ENCODE measurements at places on chromosomes 2 and 18. TPM values are rescaled to one million over a fixed set of nuclear protein-coding genes. Genes with fewer than 3 reads are reported as not detected.

CCDC85A gene
- 48.7 TPM for polyA plus RNA-seq

- no peak for DNase-seq
Observed at GRCh38 chr18:47978603-47979002, 48.1 kb upstream of the SMAD2 start.

GRCh38 chr2:43276962-43277391 lies 50.6 kb upstream of the ZFP36L2 start:
- DNase-seq: peak; percentile 56

- no peak for DNase-seq
Observed at GRCh38 chr2:41735476-41735875, 312.3 kb upstream of the PKDCC start.

REG3G gene
- not detected for polyA plus RNA-seq

DNA sequence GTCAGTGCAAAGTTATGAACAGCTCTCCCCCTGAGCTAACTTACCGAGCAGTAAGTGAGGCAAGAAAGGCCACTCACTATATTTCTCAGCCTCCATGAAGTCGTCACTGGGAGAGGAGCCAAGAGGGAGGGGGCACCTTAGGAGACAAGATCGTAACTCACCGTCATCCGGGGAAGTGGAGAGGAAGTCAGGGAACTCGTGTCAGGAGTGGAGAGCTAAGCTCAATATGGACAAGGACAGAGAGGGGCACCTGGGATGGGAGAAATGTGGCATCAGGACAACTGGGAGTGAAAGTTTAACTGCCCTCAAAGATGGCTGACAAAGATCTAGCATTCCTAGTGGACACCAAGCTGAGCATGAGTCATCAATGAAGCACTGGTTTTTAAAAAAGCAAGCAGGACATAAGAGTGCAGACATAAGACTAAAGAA lies 37.1 kb downstream of the BCL11A start:
- DNase-seq: no peak

GRCh38 chr2:28665041-28665704 lies 86.5 kb upstream of the PPP1CB start:
- DNase-seq: peak; percentile 80

IGFBP2 gene
- polyA plus RNA-seq: 695 TPM

LDLRAD4 gene
- polyA plus RNA-seq: 0.32 TPM

ABCB11 gene
- polyA plus RNA-seq: not detected

GRCh38 chr2:47508641-47509040 lies 105.7 kb downstream of the MSH2 start:
- DNase-seq: no peak

- no peak for DNase-seq
Observed at GRCh38 chr2:9150906-9151305, 55.7 kb upstream of the ASAP2 start.

DNA sequence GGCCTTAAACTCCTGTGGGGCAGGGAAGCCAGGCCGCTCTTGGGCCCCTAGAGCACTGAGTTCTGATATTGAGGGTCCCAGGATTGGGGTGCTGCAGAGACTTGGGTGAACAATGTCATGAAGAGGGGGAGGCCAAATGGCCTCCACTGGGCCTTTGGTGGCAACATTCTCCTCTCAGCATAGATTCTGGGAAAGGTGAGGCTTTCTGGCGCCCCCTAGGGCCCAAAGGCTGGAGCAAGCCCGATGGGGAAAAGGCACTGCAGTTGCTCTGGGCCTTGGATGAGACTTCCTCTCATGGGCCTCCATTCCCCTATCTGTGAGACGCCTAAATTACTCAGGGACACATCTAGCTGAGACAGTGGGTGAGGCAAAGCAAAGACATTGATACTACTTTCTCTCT lies 84.8 kb downstream of the ACAA2 start:
- peak; percentile 48 for DNase-seq

DNA sequence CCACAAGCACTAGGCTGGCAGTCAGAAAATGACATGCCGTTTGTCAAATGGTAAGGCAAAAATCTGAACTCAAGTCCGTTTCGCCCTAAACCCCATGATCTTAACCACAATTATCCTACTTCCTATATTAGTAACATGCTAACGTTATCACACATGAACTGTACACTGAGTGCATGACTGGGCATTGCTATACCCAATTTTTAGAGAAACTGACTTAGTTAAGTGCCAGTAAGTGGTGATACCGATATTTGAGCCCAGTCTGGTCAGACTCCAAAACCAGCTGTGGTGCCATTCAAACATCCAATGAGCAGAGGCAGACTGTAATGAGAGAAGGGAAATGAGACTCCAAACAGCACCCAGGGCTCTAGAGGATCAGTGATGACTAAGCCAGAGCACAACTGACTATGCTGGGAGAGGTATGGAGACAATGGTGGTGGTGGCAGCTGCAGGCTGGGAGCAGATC lies 311.7 kb upstream of the PKDCC start:
- no peak for DNase-seq

- DNase-seq: no peak
Observed at GRCh38 chr18:51531501-51531900, 334.0 kb upstream of the MEX3C start.

DNA sequence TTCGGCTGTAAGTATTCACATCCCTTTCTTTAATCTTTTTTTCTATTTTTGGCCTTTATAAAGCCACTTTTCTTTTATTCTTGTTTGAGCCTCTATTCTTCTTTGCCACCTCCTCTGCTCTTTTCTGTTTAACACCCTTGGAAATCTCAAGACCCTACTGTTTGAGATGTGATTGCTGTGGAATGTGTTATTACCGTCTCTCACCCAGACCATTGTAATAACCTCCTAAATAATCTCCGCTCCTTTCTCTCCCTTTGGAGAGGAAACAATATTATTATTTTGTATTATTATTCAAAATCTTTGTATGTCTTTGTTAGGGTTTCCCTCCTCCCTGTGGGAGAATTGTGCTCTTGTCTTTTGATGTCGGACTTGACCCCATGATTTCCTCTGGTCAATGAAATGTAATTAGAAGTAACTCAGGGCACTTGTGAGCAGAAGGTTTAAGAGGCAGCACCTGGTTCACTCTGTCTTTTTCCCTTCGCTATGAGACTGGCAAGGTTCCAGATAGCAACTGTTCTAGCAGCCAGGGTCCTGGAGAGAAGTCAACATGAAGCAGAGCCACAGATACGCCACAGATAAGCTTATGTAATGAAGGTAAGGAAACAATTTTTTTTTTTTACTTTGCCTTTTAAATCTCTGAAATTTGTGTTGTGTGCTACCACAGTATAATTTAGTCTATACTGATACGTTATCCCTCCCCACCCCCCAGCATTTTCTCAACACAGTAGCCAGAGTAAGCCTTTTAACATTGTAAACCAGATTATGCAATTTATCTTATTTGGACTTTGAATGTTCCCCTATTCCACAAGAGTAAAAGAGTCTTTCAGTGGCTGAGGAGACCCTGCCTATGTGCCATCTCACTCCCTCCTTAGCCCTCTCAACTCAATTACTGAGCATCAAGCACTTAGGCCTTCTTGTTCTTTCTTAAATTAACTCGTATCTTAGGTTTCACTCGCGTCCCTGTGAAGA lies 601.2 kb upstream of the ZNF804A start:
- DNase-seq: peak; percentile 5

DNA sequence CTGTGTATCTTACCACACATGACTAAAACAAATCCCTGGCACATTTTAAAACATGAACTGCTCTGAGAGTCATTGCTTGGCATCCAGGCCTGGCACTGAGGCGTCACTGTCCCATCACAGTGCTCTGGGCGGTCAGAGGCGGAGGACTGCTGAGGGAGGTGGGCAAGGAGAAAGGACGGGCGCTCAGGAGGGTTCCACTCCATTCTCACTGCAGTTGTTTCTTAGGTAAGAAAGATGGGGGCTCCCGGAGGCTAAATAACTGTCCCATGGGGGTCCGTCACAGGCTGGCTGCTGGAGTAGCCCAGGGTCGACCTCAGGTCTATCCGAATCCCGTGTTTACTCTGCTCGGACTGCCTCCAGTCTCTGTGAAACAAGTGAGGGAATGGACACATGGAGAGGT lies 117.5 kb downstream of the FAM168B start:
- DNase-seq: no peak

GRCh38 chr2:79120194-79120713 lies at the start of gene REG1A:
Gene REG1A (plus strand): TSS chr2:79120488. CDS start chr2:79120862, 374 bp downstream.
- no peak for DNase-seq

- no peak for DNase-seq
Observed at GRCh38 chr2:552906-553305, 124.3 kb downstream of the TMEM18 start.

GRCh38 chr2:241659150-241659739 lies 21.8 kb downstream of the ATG4B start:
- peak; percentile 72 for DNase-seq

- no peak for DNase-seq
Observed at GRCh38 chr2:140641163-140641562, 1489.7 kb downstream of the LRP1B start.

CD302 gene
- 5.1 TPM for polyA plus RNA-seq

GRCh38 chr2:88659538-88659915 lies 31.9 kb upstream of the RPIA start:
- DNase-seq: no peak

DNA sequence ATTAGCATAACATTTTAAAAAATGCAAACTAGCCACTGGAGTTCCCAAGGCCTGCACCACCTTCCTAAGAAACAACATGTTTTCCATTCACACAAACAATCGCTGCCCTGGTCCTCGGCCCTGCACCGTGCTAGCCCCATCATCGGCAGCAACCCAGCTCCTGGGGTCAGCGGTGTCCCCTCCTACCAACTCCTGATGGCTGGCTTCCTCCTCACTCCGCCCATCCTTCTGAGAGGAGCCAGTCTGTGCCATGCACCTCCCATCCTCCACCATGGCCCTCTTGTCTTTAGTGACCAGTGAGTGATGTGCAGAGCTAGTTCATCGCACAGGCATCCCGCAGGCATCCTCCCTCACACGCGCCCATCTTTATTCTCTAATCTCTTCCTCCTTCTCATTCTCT lies 81.9 kb downstream of the LONRF2 start:
- DNase-seq: no peak

DNA sequence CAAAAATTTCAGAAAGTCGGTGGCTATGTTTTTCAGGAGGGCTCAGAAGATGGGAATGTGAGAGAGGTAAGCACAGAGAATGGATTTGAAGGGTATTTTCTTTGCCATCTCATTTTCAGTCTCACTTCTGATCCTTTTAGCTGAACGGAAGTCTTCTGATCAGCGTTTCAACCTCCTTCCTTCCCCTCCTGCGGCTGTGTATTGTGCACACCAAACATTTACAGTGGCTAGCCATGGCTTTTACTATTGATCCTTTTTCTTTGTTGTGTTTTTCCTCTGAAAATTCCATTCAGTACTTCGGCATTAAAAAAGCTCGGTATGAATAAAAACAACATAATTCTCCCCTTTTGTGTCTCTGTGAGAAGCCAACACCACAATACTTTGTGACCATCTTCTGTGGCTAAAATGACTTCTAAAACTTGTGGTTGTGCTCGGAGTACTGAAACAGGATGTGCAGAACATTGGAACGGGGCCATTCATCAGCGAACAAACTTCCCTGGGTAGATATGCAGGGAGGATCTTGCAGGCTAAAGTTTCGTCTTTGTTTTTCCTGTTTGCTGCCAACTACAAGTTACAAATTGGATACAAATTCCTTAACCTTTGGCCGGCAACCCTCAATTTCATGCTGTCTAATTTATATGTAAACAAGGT lies 260.8 kb upstream of the FAM98A start:
- no peak for DNase-seq

ST8SIA3 gene
- polyA plus RNA-seq: 0.28 TPM

DNA sequence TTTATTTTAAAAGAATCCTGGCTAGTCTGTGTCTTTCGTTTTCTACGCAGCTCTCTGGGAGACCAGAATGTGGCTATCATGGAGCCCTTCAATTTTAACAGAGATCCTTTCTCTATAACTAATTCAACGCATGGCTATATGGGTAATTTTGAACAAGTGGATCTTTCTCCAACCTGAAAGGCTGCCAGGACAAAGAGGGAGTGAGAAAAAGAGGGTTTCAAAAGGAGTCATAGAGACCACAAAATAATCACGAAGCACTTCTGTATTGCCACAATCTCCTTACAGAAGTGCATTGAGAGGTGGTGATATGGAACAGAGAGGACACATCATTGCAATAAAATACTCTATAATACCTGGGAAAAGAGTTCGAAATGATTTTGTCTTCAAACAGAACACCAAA lies 21.7 kb upstream of the CDH2 start:
- no peak for DNase-seq

SERPINB10 gene
- polyA plus RNA-seq: 0.10 TPM

- DNase-seq: no peak
Observed at GRCh38 chr2:36355890-36356297, 316 bp downstream of the CRIM1 start.

GRCh38 chr2:164542581-164543021 lies 78.7 kb downstream of the GRB14 start:
- DNase-seq: no peak

GRCh38 chr2:7429733-7430132 lies 512.5 kb downstream of the RNF144A start:
- DNase-seq: no peak

FARP2 gene
- 13.9 TPM for polyA plus RNA-seq

- no peak for DNase-seq
Observed at GRCh38 chr2:134634054-134634753, 84.6 kb downstream of the TMEM163 start.

GRCh38 chr2:205343103-205343502 lies 339.2 kb upstream of the NRP2 start:
- no peak for DNase-seq

DNA sequence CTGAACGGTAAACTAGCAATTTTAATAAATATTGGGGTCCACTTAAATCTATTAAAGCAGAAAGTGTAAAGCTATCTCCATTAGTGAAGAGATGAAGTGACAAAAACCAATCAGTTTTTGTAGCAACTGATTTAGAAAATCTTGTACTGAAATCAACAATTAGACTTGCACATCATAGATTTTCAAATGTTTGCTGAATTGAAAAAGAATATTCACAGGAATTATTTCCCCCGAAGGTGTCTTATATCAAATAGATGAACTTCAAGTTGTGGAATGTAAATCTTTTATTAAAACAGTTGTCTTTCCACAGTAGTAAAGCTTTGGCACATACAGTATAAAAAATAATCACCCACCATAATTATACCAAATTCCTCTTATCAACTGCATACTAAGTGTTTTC lies 48.7 kb downstream of the ATIC start:
- DNase-seq: no peak

DNA sequence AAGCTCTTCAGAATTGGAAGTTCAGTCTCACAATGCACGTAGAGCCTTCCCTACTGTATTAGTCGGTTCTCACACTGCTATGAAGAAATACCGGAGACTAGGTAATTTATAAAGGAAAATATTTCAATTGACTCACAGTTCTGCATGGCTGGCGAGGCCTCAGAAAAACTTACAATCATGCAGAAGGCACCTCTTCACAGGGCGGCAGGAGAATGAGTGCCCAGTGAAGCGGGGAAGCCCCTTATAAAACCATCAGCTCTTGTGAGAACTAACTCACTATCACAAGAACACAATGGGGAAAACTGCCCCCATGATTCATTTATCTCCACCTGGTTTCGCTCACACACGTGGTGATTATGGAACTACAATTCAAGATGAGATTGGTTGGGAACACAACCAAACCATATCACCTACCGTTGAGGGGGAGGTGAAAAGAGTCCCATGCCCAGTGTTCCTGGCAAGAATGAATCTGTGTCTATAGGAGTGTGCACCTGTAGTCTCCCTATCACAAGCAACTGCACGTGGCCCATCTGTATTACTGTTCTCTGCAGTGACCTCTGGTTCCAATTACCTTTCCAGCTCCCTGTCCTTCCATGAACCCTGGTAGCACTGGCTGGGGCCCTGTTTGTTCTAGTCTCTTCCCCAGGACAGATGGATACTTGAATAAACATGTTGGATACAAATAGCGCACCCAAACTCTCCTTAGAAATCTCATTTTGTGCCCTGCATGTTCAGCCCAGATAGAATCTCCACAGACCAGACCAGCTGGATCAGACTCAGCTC lies 44.4 kb upstream of the ATL2 start:
- no peak for DNase-seq

- no peak for DNase-seq
Observed at GRCh38 chr2:124301915-124302314, 276.8 kb downstream of the CNTNAP5 start.
